ENCODE measurements at places on chromosomes 1 and 21.

- no peak for DNase-seq
These were observed 87.3 kb downstream of the DISP3 start for GRCh38 chr1:11566042-11566850.

DNA sequence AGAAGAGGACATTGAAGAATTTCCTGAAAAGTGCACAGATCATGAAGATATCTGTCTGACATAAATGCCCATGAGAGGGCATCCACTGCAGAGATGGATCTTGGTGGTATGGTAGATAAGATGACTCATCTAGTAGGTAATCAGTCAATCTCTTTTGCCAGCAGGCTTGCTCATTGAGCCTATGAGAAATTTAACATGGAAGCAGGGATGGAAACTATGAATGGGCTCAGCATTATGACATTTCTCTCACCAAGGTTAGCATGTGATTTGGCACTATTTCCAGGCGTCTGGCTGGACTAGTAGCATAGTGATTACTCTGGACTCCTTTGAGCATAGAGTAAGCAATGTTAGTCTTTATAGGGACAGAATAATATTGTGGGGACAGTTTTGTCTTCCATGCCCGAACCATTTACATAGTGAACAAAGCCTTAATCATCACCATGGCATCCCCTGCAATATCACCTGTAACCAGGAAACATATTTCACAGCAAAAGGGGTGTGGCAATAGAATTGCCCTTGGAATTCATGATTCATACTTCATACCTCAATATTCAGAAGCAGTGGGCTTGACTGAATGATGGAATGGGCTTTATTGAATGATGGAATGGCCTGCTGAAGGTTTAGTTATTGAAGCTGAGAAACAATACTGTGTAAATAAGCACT is 7.3 kb downstream of the OR2C3 start:
- no peak for DNase-seq

GRCh38 chr1:67987046-67987799 is 63.2 kb downstream of the DIRAS3 start:
- DNase-seq, result no peak

- DNase-seq, result no peak
These were observed 5.5 kb upstream of the PPIE start for GRCh38 chr1:39733161-39733560.

DNA sequence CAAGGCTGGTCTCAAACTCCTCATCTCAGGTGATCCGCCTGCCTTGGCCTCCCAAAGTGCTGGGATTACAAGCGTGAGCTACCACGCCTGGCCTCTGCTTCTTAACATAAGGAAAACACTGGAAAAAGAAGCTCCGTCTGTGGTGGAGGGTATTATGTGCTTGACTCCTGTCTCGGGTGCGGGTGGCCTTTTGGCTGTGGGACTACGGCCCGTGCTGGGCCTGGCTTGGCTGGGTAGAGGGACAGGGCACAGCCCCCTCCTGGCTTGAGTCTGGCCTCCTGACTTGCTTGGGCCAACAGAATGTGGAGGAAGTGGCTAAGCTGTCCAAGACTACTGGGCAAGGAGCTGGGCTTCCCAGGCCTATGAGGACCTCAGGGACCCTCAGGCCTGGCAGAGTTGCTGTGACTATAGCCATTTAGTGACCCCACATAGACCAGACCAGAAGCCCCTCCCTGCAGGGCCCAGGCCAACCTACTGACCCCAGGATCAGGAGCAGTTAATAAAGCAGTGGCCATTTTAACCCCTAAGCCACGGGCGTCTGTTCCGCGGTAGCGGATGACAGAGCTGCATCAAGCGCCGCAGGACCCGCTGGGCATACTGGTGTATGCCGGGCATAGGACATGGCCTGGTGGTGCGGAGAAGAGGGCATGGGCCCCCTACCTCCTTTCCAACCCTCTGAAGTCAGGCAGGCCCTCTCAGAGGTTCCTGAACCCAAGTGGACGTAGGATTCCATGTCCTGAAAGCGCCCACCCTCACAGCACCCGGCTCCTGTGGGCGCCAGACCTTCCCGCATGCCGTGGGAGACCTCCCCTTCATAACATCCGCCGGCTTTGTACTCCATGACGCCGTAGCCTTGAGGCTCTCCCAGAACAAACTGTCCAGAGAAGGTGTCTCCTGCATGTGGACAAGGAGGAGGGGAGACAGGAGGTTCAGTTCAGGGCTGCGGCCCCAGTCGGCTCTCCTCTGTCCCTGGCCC is 4.4 kb downstream of the MORN1 start:
- no peak for DNase-seq

DNA sequence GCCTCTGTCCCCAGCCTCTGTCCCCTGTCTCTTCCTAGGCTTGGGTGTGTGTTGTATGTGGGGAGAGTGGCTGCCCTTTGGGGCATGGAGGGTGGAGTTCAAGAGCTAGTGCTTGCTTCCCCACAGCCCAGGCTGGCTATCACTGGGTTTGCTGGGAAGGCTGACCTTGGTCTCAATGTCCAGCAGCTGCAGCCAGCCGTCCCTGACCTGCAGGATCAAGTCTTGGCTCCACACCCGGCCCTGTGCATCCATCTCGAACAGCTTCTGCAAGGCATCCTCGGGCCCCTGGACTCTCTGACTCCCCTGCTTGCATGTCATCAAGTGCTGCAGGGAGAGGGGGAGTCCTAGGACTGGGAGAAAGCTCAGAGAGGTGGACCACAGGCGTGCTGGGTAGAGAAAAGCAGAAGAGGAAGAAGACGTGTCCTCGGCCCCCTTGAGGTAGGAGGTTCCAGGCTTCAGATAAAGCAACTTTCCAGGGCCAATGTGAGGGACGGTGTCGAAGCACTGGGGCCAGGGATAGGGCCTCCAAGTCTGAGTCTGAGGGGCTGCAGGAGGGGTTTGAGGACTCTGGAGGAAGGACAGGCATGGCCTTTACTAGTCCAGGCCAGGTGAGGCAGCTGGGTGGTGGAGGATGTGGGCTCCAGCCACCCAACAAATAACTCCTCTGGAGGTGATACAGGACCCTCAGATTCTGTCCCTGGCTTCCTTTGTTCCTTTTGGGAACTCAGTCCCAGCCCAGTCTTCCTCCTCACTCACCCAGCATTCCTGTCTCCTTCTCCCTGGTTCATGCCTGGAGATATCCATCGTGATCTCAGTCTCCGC is 4.0 kb downstream of the EPS8L3 start:
- DNase-seq, result no peak

DNA sequence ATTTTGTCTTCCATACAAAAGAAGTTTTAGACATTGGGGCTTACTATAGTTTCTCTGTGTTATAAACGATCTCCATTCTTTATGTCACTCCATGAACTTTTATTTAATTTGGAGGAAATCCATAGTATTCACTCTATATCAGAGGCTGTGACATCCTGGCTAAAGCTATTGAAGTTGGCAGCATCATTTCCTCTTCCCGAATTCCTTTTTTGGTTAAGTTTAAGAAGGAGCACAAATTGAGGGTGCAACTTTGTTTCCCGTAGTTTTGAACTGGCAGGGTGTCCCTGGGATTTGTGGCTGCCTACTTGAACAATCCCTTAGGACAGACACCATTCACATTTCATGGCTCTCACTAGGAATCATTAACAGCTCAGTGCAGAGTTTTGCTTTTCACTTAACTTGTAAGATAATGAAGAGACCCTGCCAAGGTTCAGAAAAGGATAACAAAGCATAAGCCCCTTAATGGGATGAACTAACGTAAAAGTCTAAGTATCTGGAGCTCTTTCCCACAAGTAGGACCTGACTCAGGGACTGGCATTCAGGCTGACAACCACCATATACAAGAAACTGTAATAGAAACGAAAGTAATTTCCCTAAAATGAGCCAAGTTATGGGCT is 13.9 kb downstream of the S1PR1 start:
- no peak for DNase-seq

DNA sequence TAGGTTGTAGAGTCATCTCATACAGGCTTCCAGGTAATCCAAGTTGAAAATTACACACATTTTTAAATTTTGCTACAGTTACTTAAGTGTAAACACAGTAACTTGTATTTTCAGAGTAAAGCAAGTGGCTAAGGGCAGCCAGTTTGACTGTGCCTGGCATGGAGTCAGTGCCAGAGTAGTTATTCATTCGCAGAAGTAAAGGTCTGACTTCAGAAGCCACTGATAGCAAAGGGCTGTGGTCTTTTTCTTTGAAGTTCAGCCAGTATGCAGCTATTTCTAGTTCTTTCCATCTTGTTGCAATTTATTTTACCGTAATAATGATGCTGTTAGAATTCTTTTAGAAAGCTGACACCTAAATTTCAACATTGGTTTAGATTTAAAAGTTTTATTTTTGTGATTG is 9.4 kb downstream of the TMEM50A start:
- no peak for DNase-seq

DNA sequence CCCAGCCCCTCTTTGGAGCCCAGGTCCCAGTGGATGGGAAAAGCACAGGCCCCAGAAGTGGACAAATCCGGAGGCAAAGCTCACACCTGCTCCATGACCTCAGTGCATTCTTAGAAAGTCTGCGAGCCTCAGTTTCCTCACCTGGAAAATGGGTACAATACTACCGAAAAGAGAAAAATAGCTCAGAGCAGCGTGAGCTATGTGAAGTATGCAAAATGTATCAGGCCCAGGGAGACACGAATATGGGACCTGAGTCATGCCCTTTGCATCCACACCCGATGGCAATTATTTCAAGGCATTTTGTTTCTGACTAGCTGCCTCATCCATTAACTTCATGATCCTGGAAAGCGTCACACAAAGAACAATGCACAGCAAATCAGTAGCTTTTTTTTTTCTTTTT is 9.2 kb downstream of the ALDH4A1 start:
- no peak for DNase-seq

DNA sequence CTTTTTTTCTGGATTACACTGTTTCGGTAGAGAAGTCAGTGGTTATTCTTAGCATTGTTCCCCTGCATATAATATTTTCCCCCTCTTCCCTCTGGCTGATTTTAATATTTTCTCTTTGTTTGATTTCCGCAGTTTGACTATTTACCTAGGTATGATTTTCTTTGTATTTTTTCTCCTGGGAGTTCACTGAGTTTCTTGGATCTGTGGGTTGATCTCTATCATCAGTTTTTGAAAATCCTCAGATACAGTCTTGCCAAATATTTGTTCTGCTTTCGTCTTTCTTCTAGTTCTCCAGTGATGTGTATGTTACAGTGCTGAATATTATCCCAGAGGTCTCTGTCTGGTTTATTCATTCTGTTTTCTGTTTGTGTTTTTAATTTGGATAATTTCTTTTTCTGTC is 136.4 kb downstream of the DYRK1A start:
- no peak for DNase-seq

- DNase-seq, result peak; percentile 59
These were observed 1.3 kb downstream of the AGRN start for GRCh38 chr1:1021010-1021919.

- no peak for DNase-seq
These were observed 41.8 kb upstream of the USP25 start for GRCh38 chr21:15688016-15688415.

- no peak for DNase-seq
These were observed 10.6 kb upstream of the RC3H1 start for GRCh38 chr1:174032671-174033222.

DNA sequence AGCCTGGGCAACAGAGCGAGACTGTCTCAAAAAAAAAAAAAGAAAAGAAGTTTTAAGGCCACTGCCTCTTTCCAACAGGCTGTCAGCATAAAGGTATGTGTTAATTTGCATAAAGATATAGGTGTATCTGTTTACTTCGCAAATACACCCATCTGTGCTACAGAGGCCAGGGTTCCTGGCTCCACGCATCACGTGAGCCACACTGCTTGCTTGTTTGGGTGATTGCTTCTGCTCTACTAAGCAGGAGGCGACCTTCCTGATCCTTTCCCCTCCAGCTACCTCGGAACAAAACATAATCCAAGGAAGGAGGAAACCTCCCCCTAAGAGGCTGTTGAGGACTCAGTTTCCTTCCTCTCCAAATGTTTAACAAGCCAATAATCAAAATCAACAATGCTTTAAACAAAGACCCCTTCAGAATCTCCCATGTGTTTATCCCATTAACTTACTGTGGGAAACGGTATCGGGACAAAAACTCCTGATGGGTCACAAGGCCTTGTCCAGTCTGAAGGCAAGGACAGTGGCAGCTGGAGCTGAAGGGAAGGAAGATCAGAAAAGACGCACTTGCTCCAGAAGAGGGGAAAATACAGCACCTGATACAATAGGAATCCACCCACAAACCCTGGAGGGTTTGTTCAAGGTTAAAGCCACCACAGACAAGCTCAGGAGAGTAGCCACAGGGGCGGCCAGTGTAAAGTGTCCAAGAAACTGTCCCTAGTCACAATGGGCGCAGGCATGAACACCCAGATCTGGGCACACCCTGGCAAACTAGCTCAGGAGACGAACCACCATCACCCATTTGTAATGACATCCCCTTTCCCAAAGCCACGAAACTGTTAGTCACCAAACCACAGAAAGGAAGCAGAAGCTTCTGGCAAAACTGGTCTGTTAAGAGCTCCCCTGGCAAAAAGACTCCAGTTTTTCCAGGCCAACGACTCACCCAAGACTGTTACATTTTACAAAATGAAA is 17.2 kb downstream of the CTNNBIP1 start:
- DNase-seq, result no peak

DNA sequence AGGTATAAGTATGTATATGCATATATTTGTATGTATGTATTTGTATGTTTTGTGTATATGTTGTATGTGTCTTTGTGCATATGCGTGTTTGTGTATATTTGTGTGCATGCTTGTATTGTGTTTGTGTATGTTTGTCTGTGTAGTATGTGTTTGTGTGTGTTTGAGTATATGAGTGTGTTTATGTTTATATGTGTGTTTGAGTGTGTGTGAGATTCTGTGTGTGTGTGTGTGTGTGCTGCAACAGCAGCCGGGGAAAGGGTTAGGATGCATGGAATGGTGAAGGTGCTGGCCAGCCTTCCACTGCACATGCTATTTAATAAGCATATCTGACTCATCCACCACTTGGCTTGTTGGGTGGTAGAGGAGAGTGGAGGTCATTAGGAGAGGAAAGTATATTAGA is 46.6 kb upstream of the RAB4A start:
- DNase-seq, result no peak

DNA sequence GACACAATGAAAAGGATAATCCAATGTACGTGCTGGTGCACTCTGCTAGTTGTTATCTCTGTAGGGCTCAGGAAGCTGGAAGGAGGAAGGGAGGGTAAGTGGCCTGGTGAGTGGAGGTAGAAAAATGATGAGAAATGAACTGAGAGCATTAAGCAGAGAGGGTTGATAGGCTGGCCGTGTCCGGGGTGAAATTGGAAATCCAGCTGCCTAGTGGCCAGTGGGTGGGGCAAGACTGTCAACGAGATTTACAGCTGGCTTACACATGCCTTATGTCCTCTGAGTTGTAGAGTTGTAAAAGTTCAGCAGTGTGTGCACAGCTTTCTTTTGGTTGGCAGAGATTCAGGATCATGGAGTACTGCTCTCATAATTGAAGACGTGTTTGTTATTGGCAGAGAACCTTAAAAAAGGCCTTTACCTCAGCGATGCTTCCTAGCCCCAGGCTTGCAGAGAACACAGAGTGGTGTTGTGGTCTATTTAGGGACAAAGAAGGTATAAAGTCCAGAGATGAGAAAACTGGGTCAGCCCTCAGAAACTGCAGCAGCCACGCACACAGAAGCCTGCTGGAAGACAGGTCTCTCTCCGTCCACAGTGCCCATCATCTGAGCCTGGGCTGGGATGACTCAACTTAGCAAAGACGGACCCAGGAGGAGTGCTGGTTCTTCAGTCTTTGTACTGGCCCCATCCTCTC is 132.4 kb downstream of the EDEM3 start:
- no peak for DNase-seq

- peak; percentile 63 for DNase-seq
These were observed 52.1 kb upstream of the ERRFI1 start for GRCh38 chr1:8078176-8078671.

Data from RPMI8226 (cell line).